Naive thymus-derived CD4-positive, alpha-beta T cell (primary cell): ENCODE measurements at places on chromosomes 7 and 10.

GRCh38 chr7:27062946-27063345 is 32.9 kb downstream of the HOXA1 start:
- no peak for DNase-seq

DNA sequence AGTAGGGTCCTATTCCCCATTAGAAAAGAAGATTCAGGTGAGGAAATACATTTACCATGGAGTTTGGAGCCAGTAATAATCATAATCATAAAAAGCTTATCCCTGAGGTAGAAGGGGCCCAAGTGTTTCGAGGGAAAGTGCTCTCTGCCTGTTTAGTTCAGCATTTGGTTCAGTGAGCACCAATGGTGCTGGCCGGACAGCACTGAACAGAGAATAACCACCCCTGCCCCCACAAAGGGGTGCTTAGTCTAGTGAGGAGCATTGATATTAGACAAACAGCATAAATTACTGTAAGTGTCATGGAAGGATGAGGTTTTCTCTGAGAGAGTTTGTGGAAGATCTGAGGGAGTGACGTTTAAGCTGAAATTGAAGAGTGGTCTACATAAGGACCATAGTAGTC is 21.6 kb upstream of the ATE1 start:
- DNase-seq, result no peak

DNA sequence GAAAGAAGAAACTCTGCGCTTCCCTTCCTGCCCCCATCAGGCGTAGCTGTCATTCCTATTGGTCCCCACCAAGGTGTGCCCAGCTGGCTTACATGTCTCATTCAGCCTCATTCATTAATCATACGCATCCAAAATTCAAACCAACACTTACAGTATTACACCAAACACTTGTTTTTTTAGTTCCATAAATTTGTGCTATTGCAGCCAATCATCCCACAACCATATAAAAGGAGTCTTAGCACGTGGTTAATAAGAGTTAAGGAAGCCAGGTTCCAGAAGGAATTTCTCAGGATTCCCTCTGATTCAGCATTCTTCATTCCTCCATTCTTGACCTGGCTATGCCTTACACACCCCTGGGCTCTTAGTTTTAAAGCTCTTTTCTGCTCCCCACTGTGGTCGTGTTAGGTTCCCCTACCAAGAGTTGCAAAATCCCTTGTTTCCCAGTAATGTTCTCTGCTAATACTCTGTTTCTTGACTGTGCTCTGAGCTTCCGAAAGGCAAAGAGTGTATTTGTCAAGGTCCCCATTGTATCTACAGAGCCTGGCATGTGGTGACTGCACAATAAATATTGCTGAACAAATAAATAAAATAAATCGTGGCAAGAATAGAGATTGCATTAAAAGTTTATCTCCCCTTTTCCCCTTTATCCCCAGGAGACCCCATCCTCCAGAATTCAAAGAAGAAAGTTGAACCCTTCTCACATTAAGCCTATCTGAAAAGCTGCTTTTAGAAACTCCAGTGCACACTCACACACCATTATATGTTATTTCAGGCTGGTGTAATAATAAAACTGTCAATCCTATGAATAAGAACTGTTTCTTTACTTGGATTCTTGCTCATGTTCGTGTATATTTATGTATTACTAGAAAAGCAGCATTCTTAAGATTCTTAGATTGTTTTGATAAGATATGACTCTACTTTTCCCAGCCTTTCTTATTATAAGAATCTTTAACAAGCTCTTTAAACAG is 514.4 kb downstream of the INHBA start:
- DNase-seq, result no peak

DNA sequence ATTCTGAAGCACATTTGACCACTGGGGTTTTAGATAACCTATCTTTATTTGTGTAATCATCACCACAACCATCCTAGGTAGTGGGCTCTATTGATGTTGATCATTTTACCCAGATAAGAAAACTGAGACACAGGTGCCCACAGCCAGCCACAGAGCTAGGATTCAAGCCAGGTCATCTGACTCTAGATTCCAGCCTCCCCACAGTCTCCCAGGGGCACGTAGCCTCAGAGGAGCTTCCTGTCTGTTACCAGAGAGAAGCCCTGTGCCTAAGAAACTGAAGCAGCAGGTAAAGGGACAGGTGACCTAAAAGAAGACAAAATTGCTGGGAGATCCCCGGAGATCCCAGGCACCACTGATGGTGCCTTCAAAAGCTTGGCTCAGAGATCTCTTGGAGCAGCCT is 55.8 kb downstream of the ALOX5 start:
- no peak for DNase-seq

- no peak for DNase-seq
These were observed 68.1 kb upstream of the LEP start for GRCh38 chr7:128172963-128173362.

GRCh38 chr10:53111529-53111928 is 338.9 kb upstream of the MBL2 start:
- no peak for DNase-seq

DNA sequence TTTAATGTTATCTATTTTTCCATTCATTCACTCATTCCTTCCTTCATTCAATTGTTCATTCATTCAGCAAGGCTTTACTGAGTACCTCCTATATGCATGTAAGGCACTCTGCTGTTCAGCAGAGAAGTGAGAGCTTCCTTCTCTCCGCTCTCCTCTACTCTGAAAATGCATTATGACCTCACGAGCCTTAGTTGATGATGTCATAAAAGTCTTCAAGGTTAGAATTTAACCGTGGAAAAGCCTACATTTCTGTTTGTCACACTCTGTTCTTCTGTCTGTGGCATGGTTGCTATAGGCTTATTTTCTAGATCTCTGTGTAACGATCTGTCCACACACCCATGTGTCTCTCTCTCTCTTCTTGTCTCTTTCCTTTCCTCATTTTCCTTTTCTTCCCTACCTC is 17.1 kb downstream of the ODAD2 start:
- no peak for DNase-seq

DNA sequence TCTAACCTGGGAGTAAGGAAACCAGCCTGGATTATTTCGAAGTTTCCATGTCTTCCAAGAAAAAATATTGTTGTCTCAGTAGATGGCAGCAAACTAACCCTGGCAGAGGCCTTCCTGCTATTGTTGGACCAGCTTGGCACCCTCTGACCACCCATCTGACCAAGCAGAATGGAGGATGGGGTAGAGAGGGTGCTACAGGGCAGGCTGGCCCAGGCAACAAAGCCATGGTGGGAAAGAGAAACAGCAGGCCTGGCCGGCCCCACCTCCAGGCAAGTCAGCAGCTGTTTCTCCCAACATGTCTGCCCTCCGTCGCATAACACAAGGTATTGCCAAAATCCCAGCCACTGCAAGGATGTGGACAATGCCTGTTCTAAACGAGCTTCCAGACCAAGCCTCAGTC is 95.0 kb downstream of the FAM53B start:
- DNase-seq, result no peak

DNA sequence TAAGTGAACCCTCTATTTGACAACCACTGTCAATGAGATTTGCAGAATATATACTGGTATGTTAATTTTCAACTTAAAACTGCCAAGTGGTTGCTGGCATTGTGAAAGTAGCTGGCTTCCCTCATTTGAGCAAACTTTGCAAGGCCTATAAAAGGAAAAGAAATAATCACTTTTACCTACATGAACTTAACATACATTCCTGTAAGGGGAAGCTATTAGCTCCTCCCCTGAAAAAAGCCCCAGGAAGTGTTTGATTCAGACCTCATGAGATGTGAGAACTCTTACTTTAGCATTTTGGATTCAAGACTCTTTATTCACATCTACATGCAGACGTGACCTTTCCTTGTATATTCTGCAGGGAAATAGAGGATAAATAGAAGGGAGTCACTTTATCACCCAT is 175.6 kb downstream of the OTUD1 start:
- no peak for DNase-seq

DNA sequence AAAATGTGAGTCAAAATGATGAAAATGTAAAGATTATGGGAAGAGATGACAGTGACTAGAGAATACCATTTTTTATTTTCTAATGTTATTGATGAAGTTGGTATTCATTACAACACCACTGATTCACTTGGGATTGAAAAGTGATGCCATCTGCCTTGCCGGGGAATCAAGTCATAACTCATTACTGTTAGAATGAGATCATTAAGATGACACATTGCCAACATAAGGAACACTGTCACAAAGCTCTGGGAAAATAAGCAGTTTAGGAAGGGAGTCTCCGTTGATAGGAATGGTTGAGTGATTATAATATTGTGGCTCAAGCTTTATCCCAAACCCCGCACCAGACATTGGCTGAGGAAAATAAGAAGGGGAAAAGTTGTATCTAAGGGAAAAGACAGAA is 121.5 kb upstream of the PLPP4 start:
- no peak for DNase-seq

DNA sequence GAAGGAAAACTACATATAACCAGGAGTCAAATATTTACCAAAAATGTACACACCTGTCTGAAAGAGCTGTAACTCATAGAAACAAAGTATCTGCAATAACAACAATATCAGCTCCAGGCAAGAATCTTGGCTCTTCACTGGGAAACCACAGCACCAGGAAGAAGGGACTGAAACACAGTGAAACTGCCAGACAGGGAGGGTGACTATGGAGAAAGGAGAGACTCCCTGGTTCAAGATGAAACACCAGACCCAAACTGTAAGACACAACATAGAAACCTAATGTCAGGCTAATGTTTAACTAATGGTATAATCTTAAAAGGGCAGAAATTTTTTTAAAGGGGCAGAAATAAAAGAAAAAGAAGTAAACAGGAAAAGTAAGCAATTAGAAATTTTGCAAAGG is 11.5 kb upstream of the TAS2R39 start:
- DNase-seq, result no peak

- DNase-seq, result no peak
These were observed 74.1 kb downstream of the ITIH5 start for GRCh38 chr10:7592627-7593026.

- no peak for DNase-seq
These were observed 15.3 kb downstream of the NKX2-3 start for GRCh38 chr10:99548041-99548530.

GRCh38 chr7:114957444-114957843 is 35.5 kb downstream of the MDFIC start:
- no peak for DNase-seq

GRCh38 chr7:1246160-1246870 is 13.6 kb downstream of the UNCX start:
- DNase-seq, result no peak

GRCh38 chr7:19026888-19027287 is 90.5 kb downstream of the TWIST1 start:
- no peak for DNase-seq

DNA sequence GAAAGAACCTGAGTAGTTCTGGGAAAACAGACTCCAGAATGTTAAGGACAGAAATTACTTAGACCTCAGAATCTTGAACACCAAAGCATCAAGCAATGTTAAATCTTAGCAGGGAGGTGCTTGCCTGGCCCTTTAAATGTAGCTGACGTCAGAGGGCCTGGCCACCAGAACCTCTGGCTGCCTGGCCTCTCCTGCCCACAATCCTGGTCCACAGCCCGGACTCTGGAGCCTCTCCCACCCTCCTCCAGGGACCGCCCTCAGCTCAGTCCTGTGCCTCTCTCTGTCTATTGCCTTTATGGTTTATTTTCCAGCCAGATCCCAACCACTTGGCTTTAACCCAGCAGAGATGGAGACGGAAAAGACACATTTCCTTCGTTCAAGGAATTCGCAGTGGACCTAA is 42.2 kb upstream of the EGR2 start:
- DNase-seq, result no peak

- DNase-seq, result no peak
These were observed 103.0 kb downstream of the COL26A1 start for GRCh38 chr7:101465576-101466196.

DNA sequence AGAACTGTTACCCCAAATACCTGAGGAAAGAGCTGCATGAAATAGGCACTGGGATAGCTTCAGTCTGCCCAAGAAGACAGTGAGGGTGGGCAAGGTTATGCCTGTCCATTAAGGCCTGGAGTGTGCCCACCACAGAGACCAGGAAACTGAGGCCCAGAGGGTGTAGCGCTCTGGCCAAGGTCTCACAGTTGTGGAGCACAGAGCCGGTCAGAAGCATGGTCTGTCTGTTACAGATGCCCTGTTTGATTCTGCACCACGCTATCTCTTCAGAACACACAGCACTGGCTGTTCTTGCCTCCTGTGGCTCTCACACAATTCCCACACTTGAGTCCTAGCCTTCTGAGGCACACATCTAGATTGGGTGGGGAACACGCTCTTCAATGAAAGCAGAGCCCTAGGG is 261.4 kb downstream of the GRID1 start:
- DNase-seq, result no peak

DNA sequence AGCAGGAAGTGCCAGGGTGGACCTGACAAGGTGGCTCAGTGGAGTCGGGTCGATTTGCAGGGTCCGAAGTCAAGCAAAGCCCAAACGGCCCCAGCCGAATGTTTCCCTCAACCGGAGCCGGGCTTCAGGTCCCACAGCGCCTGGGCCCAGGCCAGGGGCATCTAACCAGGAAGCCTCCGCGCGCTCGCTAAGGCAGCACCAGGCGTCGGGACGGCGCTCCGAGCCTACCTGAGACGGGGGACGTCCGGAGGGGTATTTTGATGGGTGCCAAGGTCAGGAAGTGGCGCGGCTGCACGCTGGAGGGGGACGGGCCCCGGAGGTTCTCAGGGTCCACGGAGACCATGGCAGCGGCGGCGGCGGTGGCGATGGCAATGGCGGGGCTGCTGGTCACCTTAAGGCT is 51.5 kb downstream of the TCERG1L start:
- no peak for DNase-seq

DNA sequence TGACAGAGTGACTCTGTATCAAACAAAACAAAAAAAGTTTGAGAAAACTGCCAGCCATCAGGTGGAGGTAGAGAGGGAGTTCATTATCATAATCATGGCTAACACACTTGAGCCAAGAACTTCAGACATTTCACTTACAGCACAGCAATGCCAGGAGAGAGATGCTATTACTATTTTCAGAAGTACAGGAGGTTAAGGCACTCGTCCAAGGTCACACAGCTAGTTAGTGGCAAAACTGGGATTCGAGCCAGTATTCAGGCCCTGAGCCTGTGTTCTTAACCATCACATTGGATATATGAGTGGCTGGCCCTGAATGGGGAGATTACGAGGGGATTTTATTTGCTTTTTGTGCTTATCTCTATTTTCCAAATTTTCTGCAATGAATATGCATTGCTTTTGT is 24.8 kb upstream of the UNC5B start:
- no peak for DNase-seq

GRCh38 chr7:32298408-32299132 is 191.6 kb downstream of the LSM5 start:
- no peak for DNase-seq

- DNase-seq, result no peak
These were observed 32.9 kb downstream of the PHTF2 start for GRCh38 chr7:77831481-77831880.

DNA sequence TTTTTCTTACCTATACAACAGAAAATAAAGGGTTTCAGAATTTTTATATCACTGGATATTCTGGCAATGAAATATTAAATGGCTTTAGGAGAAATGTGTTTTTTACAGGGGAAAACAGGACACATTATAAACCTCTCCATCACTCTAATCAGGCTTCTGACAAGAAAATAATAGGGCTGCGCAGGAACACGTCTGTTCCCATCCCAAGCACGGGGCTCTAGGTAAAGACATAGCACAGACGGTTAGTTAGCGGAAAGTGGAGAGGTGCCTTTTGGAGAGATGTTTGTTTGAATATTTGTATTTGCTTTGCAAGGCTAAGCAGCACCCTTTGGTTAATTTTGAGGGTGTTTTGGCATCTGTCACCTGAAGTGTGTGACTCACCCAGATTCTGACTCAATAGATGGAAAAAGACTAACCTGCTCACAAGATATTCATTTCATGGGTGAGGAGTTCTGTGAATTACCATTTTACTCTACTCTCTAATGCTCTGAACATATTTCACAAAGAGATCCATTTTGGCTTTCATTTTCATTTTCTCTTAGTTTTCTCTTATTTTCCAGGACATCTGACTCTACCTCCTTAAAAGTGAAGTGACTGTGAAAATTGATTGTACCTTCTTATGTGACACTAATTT is 174.5 kb upstream of the AKR1E2 start:
- no peak for DNase-seq
